ENCODE measurements at places on chromosomes 16 and 17.

DNA sequence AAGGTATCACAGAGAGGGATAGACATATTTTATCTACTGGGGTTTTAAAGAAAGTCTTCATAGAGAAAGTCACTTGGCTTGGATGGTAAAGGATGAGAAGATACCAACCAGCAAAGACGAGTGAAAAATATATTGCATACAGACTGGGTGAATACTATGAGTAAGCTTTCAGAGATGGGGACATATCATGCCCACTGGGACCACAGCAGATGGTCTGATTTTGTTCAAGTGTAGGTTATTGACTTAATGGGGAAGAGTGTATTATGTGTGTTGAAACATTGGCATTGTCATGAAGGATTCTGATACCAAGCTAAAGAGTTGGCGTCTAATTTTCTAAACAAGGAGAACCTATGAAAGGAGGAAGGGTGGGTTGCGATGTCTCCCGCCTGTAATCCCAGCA, 13.8 kb upstream of the MMD start:
- no peak for DNase-seq

DNA sequence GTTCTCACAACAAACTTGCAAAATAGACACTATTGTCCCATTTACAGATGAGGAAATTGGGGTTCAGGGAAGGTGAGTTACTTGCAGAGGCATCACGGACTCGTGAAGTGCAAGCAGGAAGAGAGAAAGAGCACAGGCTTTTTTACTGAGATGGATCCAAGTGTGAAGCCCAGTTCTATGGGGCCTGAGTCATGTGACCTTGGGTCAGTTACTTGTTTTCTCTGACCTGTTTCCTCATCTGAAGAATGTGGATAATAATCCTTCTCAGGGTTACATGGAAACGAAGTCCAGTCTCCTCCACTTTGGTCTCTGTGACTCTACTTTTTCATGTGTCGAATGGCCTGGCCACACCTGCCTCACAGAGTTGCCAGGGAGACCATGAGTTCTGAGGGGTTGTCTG, 134.4 kb downstream of the SPACA3 start:
- no peak for DNase-seq

- no peak for DNase-seq
Observed at GRCh38 chr16:47719713-47720112, 258.6 kb downstream of the PHKB start.

DNA sequence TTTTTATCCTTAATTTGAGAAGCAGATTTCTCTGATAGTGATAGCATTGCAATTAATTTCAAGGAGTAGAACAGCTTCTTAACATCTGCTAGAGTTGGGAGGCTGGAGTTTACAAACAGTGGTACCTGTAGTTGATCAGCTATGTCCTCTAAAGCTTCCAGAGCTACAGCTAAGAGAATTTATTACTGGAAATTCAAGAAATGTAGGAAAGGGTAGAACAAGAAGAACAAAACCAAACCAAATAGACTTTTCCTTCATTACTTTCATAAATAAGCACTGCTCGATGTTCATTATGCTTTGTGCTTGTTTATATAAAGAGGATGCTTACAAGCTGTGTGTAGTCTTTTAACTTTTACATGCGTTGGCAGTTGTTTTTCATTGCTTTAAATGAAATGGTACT, 333.6 kb upstream of the TBX2 start:
- no peak for DNase-seq

DNA sequence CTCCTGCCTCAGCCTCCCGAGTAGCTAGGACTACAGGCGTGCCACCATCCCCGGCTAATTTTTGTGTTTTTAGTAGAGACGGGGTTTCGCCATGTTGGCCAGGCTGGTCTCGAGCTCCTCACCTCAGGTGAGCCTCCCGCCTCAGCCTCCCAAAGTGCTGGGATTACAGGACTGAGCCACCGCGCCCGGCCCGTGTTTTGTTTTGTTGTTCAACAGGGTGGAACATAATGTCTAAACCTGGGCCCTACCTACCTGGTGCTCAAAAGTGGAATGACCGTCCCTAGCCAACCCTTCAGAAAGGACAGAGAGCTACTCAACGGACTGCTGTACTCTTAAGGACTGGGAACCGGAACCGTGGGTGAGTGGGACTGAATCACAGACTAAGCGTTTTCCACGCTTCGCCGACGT, 772 bp upstream of the KIF22 start:
- DNase-seq: no peak

- no peak for DNase-seq
Observed at GRCh38 chr16:48628359-48628985, 18.5 kb upstream of the N4BP1 start.

DNA sequence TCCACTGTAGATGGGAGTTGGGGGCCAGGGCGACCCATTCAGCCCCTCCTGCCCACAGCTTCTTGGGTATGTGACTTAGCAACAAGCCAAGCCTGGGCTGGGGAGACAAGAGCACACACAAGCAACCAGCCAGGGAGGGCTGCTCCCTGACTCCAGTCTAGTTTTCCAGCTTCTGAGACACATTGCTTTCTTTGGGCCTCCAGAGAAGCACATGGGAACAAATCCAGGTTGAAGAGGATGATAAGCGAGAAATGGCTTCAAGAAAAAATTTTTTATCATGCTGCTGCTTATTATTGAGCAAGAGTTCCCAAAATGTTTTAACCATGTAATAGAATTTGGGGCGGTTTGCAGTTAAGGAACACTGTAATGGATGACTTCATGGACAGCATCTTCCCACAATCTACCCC, 173.7 kb downstream of the SOX9 start:
- no peak for DNase-seq

DNA sequence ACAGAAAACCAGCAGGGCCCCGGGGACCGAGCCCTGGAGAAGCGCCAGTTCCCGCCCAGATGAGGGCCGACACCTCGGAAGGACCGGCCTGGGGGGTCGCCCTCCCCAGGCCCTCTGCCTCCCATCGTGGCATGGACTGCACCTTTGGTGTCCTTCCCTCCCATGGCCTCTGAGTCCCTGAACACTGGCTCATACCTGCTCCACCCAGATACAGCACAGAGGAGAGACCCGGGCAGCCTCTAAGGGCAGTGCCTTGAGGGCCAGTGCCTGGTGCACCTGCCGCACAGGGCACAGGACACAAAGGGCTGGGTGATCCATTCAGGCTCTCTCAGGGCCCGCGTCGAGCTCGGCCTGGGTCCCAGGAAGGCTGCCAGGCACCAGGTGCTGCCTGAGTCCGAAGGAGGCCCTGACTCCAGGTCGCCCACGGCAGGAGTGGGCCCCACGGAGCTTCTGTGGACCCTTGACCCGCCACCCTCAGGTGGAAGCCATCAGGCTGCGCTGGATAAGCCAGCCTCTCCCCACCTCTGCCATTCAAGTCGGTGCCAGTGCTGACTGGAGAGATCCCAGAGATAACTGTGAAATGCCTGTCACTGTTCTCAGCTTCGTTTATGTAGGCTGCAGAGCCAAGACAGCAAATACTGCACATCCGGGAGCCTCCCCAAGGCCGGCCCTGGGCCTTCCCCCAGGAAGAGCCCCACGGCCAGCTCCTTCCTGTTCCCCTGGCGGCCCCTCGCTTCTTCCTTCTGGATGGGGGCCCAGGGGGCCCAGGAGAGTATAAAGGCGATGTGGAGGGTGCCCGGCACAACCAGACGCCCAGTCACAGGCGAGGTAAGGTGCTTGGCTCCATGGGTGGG, at the start of gene ZG16B:
TSS of gene ZG16B (plus strand) at position 803 of the 854 bp plus-strand sequence. CDS start 139 bp downstream, outside the sequence.
- DNase-seq: no peak

DNA sequence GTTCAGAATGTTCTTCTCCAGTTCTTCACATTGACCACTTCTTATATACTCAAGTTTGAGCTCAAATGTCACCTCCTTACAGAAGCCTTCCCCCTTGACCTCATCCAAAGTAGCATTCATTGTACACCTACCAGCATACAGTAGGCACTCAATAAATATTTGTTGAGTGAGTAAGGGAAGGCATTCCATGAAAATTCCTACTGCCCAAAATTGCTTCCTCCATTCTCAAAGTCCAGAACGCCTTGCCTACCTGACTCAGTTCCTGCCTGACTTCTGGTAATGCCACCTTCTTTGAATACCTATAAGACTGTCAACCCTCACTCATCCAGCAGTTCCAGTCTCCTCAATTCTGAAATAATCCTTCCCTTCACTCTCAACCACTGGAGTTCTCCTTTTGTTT, 14.8 kb upstream of the BPTF start:
- DNase-seq: no peak

- DNase-seq: no peak
Observed at GRCh38 chr17:82092995-82093751, 4.9 kb downstream of the FASN start.

GRCh38 chr17:57593739-57594462, 151.2 kb downstream of the CCDC182 start:
- no peak for DNase-seq

GRCh38 chr17:83198366-83199341, 119.2 kb downstream of the METRNL start:
- DNase-seq: no peak

- DNase-seq: no peak
Observed at GRCh38 chr16:31182391-31182790, 2.5 kb downstream of the FUS start.

- no peak for DNase-seq
Observed at GRCh38 chr17:58436805-58437239, 19.5 kb upstream of the RNF43 start.

DNA sequence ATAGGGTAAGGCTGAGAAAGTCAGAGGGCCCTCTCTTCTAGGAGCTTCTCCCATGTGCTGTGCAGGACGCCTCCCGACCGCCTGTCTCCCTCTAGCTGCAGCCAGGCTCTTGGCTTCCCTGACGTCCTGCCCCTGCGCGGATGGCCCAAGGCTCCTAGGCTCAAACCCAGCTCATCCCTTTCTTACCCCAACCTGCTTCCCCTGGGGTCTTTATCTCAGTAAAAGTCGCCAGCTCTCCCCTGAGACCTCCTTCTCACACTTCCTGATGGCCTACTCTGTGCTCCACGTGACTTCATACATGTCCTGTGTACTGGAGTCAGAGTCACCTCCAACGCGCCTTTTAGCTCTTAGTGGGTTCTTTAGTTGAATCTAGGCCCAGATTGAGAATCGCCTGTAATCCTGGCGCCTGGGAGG, 1.1 kb upstream of the ZNF747 start:
- DNase-seq: peak; percentile 41

GRCh38 chr16:2154533-2155090, 970 bp upstream of the TRAF7 start:
- no peak for DNase-seq

GRCh38 chr17:46818316-46818928, at the start of gene WNT3:
WNT3 (minus strand) TSS chr17:46818692; CDS start chr17:46818597, 95 bp downstream.
- peak; percentile 14 for DNase-seq

- no peak for DNase-seq
Observed at GRCh38 chr16:64352246-64352645, 769.6 kb downstream of the CDH11 start.

GRCh38 chr16:9053006-9053601, 38.3 kb upstream of the HAPSTR1 start:
- DNase-seq: no peak

DNA sequence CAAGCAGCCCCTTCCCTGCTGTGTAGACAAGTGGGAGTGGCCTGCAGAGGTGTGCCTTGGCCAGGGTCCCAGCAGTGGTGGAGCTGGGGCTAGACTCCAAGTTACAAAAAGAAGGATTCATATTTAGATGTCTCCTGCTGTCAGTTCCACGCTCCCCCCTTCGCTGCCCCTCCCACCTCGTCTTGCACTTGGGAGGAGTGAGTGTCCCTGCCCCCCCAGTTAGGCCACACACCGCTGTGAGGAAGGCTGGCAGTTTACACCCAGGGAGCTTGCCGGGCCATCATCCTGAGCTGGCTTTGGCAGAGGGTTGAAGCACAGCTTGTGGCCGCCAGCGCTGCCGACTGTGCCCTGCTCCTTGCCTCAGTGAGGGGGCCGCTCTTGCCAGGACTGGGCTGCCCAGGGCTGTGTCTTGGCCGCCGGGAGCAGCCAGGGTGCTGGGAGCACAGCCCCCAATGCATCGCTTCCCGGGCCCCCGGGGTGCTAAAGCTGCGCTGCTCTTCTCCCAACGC, 44.3 kb downstream of the ELAC2 start:
- no peak for DNase-seq

GRCh38 chr17:36127199-36127893, 23.7 kb downstream of the CCL4 start:
- no peak for DNase-seq

- no peak for DNase-seq
Observed at GRCh38 chr16:59510008-59510424, 775.9 kb upstream of the GOT2 start.

DNA sequence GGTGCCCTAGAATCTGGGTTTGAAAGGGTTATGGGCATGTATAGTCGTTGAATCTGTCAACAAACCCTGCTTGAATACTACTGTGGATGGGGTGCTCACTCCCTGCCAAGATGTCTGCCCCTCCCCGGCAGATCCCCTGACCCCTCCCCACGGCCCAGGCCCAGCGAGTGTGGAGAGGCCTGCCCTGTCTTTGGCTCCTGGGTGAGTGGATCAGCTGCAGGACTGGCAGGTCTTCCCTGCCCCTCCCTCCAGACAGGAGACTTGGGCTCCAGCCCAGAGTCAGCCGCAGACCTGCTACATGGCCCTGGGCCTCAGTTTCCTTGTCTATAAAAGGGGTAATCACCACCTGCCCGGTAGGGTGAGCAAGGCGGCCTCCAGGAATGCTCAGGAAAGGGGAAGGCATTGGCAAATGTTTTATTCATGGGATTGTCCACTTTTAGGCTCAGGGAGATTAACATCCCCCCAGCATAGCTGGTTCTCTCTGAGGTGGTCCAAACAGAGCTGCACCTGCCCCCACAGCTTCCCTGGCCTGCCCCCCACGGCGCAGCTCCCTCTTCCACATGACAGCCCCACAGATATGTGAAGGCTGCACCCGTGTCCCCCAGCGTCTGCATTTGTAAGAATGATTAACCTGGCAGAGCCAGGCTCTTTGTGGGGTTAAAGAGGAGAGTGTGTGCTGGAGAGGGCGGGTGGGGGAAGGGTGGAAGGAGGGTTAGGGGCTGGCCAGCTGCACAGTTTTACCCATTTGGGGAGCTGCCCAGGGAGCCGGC, 18.5 kb upstream of the SPNS2 start:
- no peak for DNase-seq

GRCh38 chr16:70805380-70805779, 4.4 kb upstream of the VAC14 start:
- no peak for DNase-seq

- DNase-seq: no peak
Observed at GRCh38 chr17:69050999-69051775, 9.5 kb downstream of the ABCA9 start.
